ENCODE measurements at places on chromosomes 3 and 15. TPM values are rescaled to one million over a fixed set of nuclear protein-coding genes. Genes with fewer than 3 reads are reported as not detected.
A peak's percentile ranks its signal among the peaks of the same experiment; 100 is the strongest.

The NPRL2 gene
- 71.1 TPM for total RNA-seq

DNA sequence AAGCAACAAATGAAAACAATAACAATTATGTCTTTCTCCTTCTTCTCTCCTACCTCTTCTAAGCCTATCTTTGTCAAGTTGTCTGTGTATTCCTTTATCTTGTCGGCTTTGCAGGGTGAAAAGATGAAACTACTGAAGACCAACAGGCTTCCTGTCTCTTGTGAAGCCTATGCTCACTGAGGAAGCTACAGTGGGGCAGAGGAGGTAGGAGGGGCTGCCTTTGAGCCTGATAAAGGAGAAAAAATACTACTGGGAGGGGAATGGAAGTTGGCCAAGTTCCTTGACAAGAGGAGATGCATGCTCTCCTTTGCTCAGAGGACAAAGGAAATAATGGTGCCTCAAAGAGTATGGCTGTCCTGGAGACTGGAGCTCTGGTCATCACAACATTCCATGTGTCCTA, 92.0 kb downstream of the IGSF11 start:
- DNase-seq: no peak

- no peak for DNase-seq
Measured at GRCh38 chr3:169241630-169241990, 421.9 kb downstream of the MECOM start.

DNA sequence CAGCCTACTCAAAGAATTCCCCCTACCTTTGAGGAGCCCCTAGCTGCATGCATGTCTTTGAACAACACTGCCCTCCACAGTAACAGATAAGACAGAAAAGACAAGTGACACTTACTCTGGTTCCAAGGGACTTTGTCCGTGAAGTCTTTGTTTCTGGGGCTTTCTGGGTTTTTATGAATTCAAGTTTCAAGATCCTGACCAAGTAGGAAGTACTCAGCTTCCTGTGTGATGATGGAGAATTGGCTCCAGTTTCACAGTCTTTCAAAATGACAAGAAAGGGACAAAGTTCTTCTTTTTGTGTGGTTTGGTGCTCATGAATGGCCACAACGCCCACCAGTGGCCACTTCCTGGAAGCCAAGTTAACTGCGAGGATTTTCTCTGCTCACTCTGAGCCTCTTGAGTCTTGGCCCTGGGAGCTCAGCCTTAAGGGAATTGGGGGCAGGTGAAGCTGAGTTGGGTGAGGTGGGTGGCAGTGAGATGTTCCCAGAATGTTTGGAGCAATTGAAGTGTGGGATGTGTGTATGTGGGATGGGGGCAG, at the start of gene CCR1:
Gene CCR1 (minus strand): TSS at position 147 of the 538 bp plus-strand sequence. CDS start 4,000 bp downstream, outside the sequence.
- peak; percentile 80 for DNase-seq
